ENCODE measurements at places on chromosomes 12 and 14. TPM values are rescaled to one million over a fixed set of nuclear protein-coding genes. Genes with fewer than 3 reads are reported as not detected.
A peak's percentile ranks its signal among the peaks of the same experiment; 100 is the strongest.

Gene FAM181A
- not detected for total RNA-seq

DNA sequence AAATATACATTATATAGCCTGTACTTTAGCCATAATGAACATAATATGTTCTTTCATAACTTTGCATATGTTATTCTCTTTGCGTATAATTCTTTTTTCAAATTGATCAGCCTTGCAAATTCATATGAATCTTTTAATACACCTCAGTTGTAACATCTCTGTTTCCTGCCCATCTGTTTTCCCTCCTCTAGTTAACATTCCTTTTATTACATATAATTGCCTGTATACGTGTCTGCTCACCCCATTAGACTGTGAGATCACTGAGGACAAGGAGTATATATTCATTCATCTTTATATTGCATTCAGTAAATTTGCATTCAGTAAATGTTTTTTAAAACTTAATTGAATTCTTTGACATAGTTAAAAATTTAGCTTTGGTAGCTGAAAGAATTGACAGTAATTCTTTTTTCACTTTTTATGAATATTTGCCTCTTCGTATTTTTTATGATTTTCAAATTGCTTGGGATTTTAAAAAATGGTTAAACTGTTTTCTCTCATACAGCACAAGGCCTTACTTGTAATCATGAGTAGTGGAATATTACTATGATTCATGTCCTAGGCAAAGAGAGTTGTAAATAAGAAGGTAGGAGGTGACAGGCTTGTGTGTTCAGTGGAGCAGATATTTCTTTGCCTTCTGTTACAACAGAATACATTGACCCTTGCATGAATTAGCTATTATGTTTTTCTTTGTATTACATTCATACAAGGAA is 32.8 kb upstream of the KLHL42 start:
- H3K27ac ChIP-seq: peak overlapping the region; percentile 82
- no peaks in the 10 kb centered on the region for H3K27me3 ChIP-seq
- peaks cover 2% of the 10 kb centered on the region for H3K36me3 ChIP-seq
- H3K4me1 ChIP-seq: peaks cover 34% of the 10 kb centered on the region
- no peak overlapping the region for H3K4me3 ChIP-seq

- no peaks in the 10 kb centered on the region for H3K36me3 ChIP-seq
- DNase-seq: peak; percentile 36
- H3K27me3 ChIP-seq: no peaks in the 10 kb centered on the region
- H3K4me1 ChIP-seq: peaks cover 89% of the 10 kb centered on the region
Observed at GRCh38 chr12:122111089-122111641, 32.6 kb downstream of the MLXIP start.

GRCh38 chr12:109910969-109911348 is 10.9 kb downstream of the TCHP start:
- no peak overlapping the region for H3K27ac ChIP-seq
- H3K4me1 ChIP-seq: peaks cover 18% of the 10 kb centered on the region
- H3K4me3 ChIP-seq: no peak overlapping the region
- H3K36me3 ChIP-seq: peaks cover 19% of the 10 kb centered on the region

GRCh38 chr12:92357584-92358261 is 212.1 kb upstream of the BTG1 start:
- peaks cover 3% of the 10 kb centered on the region for H3K4me1 ChIP-seq
- H3K36me3 ChIP-seq: no peaks in the 10 kb centered on the region
- DNase-seq: no peak
- H3K4me3 ChIP-seq: no peak overlapping the region
- H3K27me3 ChIP-seq: no peaks in the 10 kb centered on the region

All from body of pancreas (tissue), 4 donors.